ENCODE measurements at places on chromosomes 7 and 10.

- no peak for DNase-seq
Observed at GRCh38 chr7:131720703-131721102, 164.3 kb upstream of the PODXL start.

GRCh38 chr7:40757109-40757508, 622.3 kb downstream of the SUGCT start:
- DNase-seq: no peak

DNA sequence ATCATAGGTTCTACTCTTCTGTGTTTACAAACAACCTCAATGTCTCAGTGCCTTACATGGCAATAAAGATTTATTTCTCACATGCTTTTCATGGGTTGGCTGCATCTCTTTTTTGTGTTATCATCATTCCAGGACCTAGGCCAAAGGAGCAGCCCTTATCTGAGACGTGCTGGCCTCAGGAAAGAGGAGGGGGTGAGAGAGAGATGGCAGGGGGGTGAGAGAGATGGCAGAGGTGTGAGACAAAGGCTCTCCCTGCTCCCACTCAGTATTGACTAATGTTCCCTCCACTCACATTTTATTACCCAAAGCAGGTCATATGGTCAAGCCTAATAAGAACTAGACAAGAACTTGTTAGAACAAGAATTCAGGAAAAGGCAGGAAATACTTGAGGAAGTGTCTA, 120.1 kb upstream of the PRR15 start:
- no peak for DNase-seq

- peak; percentile 50 for DNase-seq
Observed at GRCh38 chr7:8442814-8443304, 9.4 kb downstream of the NXPH1 start.

- no peak for DNase-seq
Observed at GRCh38 chr7:131292141-131292905, 35.4 kb upstream of the MKLN1 start.

DNA sequence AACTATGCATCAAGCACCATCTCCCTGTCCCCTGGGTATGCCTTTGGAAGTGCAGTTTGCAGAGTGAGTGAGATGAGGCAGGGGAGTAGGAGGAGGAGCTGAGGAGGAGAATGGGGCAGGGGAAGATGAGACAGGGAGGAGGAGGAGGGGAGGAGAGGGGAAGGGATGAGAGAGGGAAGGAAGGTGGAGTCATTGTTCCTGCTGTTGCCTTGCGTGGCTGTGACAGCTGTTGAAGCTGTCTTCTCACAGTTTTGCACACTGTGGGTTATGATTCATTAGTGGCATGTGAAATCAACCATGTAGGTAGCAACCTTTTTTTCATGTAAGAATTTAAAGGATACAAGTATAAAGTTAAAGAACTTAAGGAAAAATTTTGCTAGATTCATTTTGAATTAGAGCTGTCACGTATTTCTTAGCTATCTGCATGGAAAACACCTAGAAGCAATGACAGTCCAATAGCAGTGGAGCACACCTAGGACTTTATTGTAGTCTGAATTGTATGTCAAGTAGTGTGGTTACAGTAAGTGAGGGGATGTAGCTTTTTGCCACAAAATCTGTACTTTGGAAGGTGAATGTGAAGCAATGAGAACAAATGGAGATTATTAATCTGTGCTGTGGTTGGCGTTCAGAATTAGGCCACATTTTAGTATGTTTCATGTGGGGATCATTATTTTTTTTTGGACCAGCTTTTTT, 21.7 kb downstream of the CCM2 start:
- no peak for DNase-seq
